ENCODE measurements at places on chromosomes 7 and 10. TPM values are rescaled to one million over a fixed set of nuclear protein-coding genes. Genes with fewer than 3 reads are reported as not detected.

The UNC5B gene
- 106 TPM for polyA plus RNA-seq

The HKDC1 gene
- 0.42 TPM for polyA plus RNA-seq

The TFEC gene
- 28.3 TPM for polyA plus RNA-seq

The PTPRN2 gene
- 7.7 TPM for polyA plus RNA-seq

The ACTR3C gene
- 5.6 TPM for polyA plus RNA-seq

The TAS2R41 gene
- polyA plus RNA-seq = not detected

The MRLN gene
- 0.26 TPM for polyA plus RNA-seq

The MOGAT3 gene
- 0.14 TPM for polyA plus RNA-seq

The PSD gene
- polyA plus RNA-seq = 7.0 TPM

The DYNC1I1 gene
- 0.53 TPM for polyA plus RNA-seq

The AGR2 gene
- polyA plus RNA-seq = 72.3 TPM

The NUTM2A gene
- 3.5 TPM for polyA plus RNA-seq

- no peak for DNase-seq
These were observed 100.4 kb downstream of the ARID5B start for GRCh38 chr10:62001898-62002297.

GRCh38 chr10:119502209-119502608 is 40.3 kb downstream of the RGS10 start:
- DNase-seq = no peak

- no peak for DNase-seq
These were observed 240.9 kb upstream of the KAT6B start for GRCh38 chr10:74585231-74586087.

DNA sequence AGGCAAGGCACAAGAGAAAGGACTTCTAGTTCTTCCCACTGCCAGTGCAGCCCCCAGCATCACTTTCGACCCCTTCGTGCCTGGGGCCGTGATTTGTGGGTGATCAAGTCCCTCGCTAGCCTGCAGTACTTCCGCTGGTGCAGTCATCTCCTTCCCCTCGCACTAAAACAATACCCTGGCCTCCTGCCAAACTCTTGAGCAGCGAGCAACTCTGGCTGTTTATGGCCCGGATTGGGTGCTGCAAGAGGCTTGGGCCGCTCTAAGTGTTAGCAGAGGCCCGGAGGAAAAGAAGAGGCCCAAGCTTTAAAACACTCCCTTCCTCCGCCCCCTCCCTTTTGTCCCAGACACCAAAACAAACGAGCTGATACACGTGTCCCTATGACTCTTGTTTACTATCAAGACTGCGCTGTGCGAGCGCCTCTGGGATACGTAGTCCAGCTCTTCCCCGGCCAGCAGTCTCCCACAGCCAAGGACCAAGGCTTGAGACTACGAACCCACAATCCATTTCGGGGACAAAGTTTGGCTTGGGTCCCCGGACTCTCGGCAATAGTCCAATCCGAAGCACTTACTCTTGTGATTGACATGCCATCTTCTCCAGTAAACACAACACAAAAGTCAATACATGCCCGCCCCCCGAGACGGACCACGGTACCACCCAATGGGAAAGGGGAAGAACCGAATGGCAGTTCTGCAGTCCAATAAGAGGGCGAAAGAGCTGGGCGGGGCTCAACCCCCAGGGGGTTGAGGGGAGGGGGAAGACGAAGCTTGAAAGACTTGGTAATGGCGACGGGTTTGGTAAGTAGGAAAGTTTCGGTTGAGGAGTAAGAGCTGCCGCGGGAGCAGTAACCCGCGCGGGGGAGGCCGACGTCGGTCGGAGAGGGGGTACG is at the start of gene HBP1:
TSS of gene HBP1 (plus strand) at position 771 of the 887 bp plus-strand sequence. CDS start 10,891 bp downstream, outside the sequence.
- peak; percentile 99 for DNase-seq

DNA sequence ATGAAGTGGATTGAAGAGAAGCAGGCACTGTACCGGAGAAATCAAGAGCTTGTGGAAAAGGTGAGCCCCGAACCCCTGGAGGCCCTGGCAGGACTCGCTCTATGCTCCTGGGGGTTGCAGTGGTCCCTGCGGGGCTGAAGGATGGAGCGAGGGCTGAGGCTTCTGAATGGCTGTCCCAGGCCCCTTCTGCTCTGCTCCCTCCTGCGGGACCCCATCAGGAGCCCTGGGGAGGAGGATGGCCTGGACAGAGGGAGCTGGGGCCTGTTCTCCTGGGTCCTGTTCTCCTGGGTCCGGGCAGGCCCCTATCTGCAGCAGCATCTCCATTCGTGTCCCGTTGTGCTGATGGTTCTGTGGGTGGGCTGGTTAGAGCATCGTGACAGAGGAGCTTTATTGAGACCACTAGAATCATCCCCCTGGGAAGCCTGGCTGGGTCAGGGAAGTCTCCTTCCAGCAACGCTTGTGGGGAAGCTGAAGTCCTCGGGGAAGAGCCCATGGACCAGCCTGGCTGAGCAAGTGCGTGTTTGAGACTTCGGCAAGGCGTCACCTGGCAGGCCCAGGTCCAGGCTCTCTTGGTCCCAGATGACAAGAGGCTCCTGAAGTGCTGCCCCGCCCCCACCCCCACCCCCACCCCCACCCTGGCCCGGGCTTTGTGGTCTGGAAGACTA is 41.1 kb upstream of the DPYSL4 start:
- no peak for DNase-seq

GRCh38 chr10:2929480-2930258 is 137.7 kb upstream of the PFKP start:
- DNase-seq = no peak

DNA sequence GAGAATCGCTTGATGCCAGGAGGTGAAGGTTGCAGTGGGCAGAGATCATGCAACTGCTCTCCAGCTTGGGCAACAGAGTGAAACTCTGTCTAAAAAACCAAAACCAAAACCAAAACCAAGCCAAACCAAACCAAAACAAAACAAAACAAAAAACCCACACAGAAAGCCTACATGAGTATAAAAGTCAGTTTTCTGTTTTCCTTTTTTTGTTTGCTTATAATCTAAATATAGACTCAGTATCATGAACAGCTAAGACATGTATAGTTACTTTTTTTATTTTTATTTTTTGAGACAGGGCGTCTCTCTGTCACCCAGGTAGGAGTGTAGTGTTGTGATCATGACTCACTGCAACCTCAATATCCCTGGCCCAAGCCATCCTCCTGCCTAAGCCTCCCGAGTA is 16.8 kb upstream of the MTPN start:
- no peak for DNase-seq

- DNase-seq = no peak
These were observed 81.1 kb downstream of the NRP1 start for GRCh38 chr10:33253411-33253810.

- no peak for DNase-seq
These were observed 174.4 kb downstream of the MDFIC start for GRCh38 chr7:115096262-115096661.

DNA sequence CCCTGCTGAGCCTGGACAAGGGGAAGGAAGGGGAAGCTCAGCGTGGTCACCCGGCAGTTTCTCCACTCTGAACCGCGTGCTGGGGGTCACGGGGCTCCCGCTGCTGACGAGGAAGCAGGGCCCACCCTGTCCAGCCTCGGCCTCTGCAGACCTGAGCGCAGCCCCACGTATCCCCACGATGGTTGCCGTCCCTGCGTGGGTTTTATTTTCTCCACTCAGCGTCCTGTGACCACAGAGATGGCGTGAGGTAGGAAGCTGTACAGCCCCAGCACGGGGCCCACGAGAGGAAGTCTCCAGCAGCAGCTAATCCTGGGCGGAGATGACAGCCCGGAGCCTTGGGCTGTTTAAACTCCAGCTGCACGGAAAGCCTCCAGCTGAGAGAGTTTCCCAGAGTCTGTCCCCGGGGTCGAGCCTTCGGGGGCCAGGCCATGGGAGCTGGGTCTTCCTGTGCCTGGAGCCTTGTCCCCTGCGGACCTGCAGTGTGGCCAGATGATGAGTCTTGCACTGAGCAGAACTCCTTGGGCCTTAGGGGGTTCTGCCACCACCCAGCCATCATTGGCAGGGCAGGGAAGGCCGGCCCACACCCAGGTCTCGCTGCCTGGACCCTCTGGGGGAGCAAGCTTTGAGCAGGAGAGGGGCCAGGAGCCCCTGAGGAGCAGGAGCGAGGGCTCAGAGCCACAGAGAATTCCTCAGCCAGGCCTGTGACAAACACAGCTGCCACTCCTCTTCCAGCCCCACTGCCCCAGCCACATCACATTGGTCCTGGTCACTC is 72.8 kb upstream of the FAM20C start:
- no peak for DNase-seq

DNA sequence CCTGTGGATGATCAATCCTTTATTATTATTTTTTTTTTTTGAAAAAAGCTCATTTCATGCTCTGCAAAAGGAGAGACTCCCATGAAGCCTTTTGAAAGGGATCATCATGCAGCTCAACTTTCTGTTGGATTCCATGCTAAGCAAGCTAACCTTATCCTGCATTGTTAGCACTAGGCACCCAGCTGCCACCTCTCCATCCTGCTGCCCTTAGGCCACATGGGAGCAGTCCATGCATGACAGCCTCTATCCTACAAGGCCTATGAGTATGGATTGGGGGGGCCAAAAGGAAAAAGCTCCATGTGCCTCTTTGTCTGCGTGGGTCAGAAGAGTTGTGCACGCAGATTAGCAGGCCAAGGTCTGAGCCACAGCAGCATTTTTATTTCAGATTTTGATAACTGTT is 19.2 kb downstream of the SMNDC1 start:
- DNase-seq = no peak

DNA sequence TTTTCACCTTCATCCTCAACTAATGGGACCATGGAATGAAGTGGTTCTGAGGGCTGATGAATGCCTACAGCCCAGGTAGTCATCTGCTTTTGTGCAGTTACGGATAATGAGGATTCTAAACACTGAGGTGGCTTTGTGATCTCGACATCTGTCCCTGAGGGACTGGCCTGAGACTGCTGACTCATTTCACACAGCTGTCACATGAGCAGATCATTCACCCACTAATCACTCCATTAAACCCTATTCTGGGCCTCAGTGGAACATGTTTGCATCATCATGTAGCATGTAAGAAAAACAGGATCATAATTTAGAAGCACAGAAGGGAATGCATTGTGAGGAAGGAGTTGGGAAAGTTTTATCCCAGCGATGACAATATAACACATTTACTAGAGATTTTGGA is 79.4 kb upstream of the FEZF1 start:
- no peak for DNase-seq

DNA sequence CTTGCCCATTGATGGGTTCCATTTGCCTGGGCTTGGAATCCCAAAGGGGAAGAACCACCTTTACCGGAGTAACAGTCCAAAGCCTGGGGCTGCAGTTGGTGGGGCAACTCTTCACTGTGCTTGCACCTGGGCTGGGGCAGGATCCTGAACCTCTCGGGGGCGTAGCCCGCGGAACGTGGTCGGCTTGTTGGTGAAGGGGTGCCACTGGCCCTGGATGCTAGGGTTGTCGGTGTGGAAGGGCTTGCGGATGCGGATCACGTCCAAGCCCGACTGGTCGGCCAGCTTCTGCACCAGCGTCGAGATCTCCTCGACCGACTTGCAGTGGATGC is 710 bp downstream of the MRPL43 start:
- DNase-seq = no peak

DNA sequence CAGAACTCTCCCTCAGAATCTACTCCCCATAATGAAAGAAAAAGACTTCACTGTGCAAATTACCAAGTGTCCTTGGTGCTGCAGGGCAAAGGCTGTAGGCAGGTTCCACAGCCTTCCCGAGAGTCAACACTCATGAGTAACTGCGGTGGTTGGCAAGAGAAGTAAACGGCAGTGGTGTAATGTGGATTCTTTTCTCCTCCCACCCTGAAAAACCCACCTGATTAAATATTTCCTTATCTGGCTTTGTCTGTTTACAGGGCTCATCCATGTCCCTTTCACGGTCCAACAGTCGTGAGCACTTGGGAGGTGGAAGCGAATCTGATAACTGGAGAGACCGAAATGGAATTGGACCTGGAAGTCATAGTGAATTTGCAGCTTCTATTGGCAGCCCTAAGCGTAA is 300.9 kb downstream of the BICC1 start:
- no peak for DNase-seq

GRCh38 chr7:139716156-139716942 is 61.4 kb downstream of the HIPK2 start:
- no peak for DNase-seq

GRCh38 chr10:133044401-133044811 is 43.3 kb upstream of the ADGRA1 start:
- peak; percentile 45 for DNase-seq

GRCh38 chr10:53690524-53691240 is 918.1 kb upstream of the MBL2 start:
- DNase-seq = no peak

DNA sequence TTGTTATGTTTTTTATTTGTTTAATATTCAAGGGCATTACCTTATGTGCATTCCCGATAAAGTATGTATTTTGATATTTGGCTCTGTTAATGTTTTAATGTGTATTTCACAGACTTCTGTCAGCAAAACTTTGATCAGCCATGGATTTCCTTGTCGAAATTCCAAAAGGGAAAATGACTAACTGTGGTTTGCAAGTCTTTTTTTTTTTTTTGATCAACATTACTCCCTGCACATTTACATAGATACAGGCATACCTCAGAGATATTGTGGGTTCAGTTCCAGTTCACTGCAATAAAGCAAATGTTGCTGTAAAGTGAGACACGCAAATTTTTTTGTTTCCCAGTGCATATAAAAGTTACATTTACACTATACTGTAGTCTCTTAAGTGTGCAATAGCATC is 351.9 kb downstream of the CXCL12 start:
- DNase-seq = no peak

DNA sequence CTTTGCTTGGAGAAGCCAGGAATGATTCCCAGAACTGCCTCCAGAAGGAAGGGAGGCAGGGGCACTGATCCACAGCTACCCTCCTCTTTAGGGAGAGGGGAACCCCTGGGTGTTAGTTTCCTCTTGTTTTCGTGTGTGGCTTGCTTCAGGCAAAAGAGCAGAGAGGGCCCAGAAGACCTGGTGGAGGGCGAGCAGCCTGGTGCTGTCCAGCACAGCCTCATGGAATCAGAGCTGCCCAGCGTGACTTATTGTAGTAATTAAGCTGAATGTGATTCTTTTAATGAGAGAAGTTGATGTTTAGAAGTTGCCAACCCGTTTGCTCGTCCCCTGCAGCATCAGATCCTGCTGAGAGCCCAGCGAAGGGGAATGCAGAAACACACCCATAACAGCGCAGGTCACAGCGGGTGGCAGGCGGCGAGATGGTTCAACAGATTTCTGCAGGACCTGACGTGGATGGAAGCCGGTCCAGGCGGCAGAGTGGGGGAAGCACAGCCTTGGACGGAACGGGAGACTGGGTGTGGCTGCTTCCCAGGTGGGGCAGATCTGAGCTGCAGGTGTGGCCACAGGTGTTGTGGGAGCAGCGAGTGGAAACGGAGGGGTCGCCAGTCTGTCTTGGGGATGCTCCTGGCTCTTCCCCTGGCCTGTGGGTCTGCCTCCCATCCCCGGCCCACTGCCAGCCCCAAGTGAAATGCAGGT is 53.7 kb upstream of the SHH start:
- no peak for DNase-seq

DNA sequence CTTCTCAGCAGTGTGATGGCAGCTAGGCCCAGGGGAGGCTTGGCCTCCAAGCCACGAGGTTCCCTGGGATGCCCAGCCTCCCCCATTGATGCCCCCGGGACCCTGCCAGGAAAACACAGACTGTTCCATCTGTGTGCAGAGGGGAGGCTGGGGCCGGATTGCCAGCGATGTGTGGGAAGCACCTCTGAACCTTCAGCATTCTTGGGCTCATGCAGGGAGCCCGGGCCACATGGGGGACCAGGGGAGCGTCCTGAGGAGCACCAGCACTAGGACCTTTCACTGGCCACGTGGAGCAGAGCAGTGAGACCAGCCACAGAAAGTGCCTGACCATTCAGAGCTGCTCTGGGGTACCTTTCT is 2.6 kb downstream of the IMPDH1 start:
- DNase-seq = no peak

- no peak for DNase-seq
These were observed 32.7 kb downstream of the CYP17A1 start for GRCh38 chr10:102804382-102805055.

All from left renal pelvis (tissue), 4 donors.